ENCODE measurements at places on chromosomes 1 and 21. TPM values are rescaled to one million over a fixed set of nuclear protein-coding genes. Genes with fewer than 3 reads are reported as not detected.

The FAM177B gene
- not detected for total RNA-seq

The PROX1 gene
- total RNA-seq: not detected

The C1orf167 gene
- not detected for total RNA-seq

The UBE2U gene
- total RNA-seq: not detected

The ZNF695 gene
- total RNA-seq: 10.9 TPM

The MAN1A2 gene
- total RNA-seq: 28.6 TPM

The DAP3 gene
- total RNA-seq: 52.7 TPM

The YY1AP1 gene
- 33.8 TPM for total RNA-seq

The POU3F1 gene
- total RNA-seq: not detected

The GSTM1 gene
- total RNA-seq: 17.0 TPM

The COL24A1 gene
- not detected for total RNA-seq

The NUF2 gene
- total RNA-seq: 54.2 TPM

The NBPF6 gene
- total RNA-seq: not detected

The SELENBP1 gene
- not detected for total RNA-seq

The ACAP3 gene
- total RNA-seq: 34.9 TPM

The FNDC5 gene
- 1.4 TPM for total RNA-seq

The HNRNPR gene
- 166 TPM for total RNA-seq

The ATP1A4 gene
- not detected for total RNA-seq

The FOXD2 gene
- total RNA-seq: 1.1 TPM

The TSPAN2 gene
- 0.59 TPM for total RNA-seq

The OVAAL gene
- 2.4 TPM for total RNA-seq

The PLA2G2D gene
- not detected for total RNA-seq

The FLAD1 gene
- 49.5 TPM for total RNA-seq

The CEP85 gene
- total RNA-seq: 18.3 TPM

The CRABP2 gene
- 6.0 TPM for total RNA-seq

The H3-3A gene
- 346 TPM for total RNA-seq

The AVPR1B gene
- total RNA-seq: not detected

The C1orf94 gene
- 0.37 TPM for total RNA-seq

The KRTAP6-3 gene
- total RNA-seq: not detected

The RCAN3 gene
- 6.5 TPM for total RNA-seq

The HSPB7 gene
- total RNA-seq: not detected

The RGS1 gene
- total RNA-seq: not detected

The HSPA6 gene
- 1.5 TPM for total RNA-seq

The NEK7 gene
- total RNA-seq: 48.7 TPM

The OLIG1 gene
- total RNA-seq: not detected

The LEMD1 gene
- total RNA-seq: not detected

The ADCY10 gene
- not detected for total RNA-seq

The CD101 gene
- total RNA-seq: 0.03 TPM

The PCBP3 gene
- total RNA-seq: not detected

The TCHH gene
- under 0.01 TPM for total RNA-seq

The SLC2A5 gene
- total RNA-seq: not detected

The AGTRAP gene
- total RNA-seq: 69.3 TPM

The SV2A gene
- total RNA-seq: 27.7 TPM

The NKAIN1 gene
- 0.58 TPM for total RNA-seq

The FOXO6 gene
- 0.90 TPM for total RNA-seq

The CRP gene
- not detected for total RNA-seq

The COL6A2 gene
- 62.8 TPM for total RNA-seq

The GCSAML gene
- not detected for total RNA-seq

The LDLRAD2 gene
- total RNA-seq: not detected

All from HT1080 (cell line).